Right atrium auricular region (tissue), 2 donors: ENCODE measurements at places on chromosomes 2 and 18.

DNA sequence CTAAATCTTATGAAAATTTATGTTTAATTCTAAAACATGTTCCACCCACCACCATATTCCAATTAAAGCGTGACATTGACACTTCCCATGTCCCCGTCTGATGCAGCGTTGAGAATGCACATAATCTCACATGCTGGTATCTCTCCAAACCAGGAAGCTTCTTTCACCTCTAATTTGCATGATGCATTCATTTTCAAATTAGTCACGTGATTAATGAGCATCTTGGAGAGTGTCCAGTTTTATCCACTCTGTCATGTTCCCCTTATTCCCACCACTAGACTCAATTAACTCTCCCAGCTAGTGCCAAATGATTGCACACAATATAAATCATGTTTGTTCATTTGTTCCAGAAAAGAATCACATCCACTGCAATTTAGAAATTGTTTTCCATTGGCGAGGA, 105.8 kb downstream of the RIT2 start:
- no peak for DNase-seq

GRCh38 chr18:42486271-42486670, 531.2 kb downstream of the PIK3C3 start:
- DNase-seq, result no peak

DNA sequence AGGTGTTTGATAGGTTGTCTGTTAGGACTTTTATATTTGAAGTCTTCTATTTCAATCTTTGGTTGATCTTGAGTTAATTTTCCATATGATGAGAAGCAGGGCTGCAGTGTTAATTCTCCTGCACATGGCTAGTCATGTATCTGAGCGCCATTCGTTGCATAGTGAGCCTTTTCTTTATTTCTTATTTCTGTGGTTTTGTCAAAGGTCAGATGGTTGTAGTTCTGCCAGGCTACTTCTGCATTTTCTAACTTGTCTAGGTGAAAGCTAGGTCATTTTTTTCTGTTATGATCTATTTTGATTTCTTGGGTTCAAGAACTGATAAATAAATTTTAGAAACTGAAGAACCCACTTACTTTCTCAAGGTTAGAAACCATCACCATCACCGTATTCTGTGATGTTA, 56.7 kb downstream of the CCDC74A start:
- no peak for DNase-seq

- no peak for DNase-seq
These were observed 8.0 kb downstream of the EML4 start for GRCh38 chr2:42176992-42177738.

GRCh38 chr2:44955593-44956392, 14.3 kb downstream of the SIX3 start:
- peak; percentile 66 for DNase-seq

DNA sequence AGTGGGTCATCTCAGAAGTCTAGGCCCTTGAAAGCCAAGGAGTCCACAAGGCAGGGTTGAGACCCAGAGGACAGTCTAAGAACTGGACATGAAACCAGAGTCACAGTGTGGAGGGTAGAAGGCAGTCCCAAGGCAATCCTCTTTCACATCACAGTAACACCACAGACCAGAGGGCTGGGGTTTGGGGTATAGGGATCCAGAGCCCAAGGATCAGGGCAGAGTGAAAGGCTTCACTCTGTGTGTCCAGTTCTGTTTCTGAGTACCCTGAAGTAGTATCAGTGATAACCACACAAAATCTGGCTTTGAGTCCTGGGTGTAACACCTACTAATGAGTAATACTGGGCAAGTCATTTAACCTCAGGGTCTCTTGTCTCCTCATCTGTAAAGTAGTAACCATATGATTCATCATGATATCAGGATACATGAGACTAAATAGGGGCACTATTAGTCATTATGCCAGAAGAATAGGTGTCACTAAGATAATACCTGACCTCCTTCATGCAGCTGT, 91.0 kb downstream of the ICA1L start:
- no peak for DNase-seq

DNA sequence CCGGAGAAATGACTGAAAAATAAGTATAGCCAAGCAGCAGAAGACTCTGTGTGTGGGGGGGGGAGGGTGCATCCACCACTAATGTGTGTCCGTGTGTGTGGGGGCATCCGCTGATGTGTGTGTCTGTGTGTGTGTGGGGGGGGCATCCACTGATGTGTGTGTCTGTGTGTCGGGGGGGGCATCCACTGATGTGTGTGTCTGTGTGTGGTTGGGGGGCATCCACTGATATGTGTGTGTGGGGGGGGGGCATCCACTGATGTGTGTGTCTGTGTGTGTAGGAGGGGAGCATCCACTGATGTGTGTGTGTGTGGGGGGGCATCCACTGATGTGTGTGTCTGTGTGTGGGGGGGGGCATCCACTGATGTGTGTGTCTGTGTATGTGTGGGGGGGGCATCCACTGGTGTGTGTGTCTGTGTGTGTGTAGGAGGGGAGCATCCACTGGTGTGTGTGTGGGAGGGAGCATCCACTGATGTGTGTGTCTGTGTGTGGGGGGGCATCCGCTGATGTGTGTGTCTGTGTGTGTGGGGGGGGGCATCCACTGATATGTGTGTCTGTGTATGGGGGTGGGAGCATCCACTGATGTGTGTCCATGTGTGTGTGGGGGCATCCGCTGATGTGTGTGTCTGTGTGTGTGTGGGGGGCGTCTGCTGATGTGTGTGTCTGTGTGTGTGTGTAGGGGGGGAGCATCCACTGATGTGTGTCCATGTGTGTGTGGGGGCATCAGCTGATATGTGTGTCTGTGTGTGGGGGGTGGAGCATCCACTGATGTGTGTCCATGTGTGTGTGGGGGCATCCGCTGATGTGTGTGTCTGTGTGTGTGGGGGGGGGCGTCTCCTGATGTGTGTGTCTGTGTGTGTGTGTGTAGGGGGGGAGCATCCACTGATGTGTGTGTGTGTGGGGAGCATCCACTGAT, 125.0 kb downstream of the NFATC1 start:
- no peak for DNase-seq
